ENCODE measurements at places on chromosomes 3 and 15.

DNA sequence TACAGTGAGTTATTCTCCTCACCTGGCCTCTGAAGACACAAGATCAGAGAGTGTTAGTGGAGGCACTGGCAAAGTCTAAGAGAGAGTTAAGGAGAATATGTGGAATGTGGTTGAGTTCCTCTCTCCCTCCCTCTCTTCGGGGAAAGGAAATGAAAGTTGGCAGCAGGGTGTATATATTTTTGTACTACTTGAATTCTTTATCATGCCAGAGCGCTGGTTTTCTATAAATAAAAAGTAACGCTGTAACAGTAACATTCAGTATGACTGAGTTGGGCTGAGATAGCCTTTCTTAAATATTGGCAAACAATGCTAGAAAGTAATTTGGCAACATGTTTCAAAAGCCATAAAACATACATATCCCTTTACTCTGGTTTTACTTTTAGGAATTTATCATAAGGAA lies 77.5 kb upstream of the TNFAIP8L3 start:
- no peak for DNase-seq

DNA sequence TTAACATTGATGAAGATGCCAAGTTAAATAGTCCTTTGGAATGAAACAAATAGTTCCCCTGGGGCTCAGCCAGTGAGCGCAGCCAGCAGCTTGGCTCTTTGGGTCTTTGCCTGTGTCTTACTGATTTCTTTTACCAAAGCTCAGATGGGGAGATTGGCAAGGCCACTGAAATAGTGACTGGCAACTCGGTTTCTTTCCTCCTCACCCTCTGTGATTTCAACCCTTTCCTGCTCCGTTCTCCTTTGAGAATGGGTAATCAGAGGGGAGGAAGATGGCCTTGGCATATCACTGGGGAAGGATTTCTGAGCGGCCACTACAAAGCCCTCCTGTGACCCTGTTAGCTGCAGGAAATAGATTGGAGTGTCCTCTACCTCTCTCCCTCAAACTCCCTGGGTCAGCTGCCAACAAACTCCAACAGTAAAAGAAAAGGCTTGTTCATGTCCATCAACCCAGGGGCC lies 337.1 kb upstream of the LRRFIP2 start:
- DNase-seq = no peak

GRCh38 chr3:143119974-143120715 lies 574 bp downstream of the CHST2 start:
- DNase-seq = peak; percentile 15

GRCh38 chr3:172601066-172601832 lies 78.0 kb upstream of the TNFSF10 start:
- DNase-seq = no peak

DNA sequence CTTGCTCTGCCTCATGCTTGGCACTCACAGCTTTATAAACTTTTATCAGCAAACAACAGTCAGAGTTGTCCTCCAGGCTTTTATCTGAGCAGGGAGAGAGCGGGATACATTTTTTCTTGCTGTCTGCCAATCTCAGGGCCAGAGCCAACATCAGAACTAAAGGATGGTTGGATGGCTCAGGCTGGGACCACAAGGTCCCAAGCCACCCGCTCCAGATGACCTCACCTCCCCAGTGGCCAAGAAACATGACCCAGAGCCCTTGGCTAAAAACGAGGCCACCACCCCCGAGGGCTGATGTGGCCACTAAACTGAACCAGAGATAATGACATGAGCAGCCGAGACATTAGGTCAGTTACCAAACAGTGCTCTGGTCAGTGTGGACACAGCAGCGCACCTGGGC lies 18.8 kb upstream of the SPATA12 start:
- DNase-seq = no peak

GRCh38 chr3:165614337-165614736 lies 222.9 kb downstream of the BCHE start:
- DNase-seq = no peak

GRCh38 chr3:126355777-126356372 lies 1.3 kb downstream of the KLF15 start:
- DNase-seq = peak; percentile 6

DNA sequence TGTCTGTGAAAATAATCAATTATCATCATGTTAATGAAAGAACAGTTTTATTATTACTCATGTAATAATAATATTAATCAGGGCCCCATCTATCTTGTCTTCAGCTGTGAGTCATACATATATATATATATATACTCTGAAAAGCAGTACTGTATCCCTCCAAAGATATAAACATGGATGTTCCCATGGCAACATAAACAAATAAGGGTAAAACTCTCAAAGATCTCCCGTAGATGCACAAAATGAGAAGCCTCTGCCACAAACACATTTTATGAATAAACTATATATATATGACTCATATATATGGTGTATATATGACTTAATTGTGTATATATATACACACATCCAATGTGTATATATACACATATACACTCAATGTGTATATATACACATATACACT lies 163.8 kb upstream of the ARHGEF26 start:
- DNase-seq = no peak

DNA sequence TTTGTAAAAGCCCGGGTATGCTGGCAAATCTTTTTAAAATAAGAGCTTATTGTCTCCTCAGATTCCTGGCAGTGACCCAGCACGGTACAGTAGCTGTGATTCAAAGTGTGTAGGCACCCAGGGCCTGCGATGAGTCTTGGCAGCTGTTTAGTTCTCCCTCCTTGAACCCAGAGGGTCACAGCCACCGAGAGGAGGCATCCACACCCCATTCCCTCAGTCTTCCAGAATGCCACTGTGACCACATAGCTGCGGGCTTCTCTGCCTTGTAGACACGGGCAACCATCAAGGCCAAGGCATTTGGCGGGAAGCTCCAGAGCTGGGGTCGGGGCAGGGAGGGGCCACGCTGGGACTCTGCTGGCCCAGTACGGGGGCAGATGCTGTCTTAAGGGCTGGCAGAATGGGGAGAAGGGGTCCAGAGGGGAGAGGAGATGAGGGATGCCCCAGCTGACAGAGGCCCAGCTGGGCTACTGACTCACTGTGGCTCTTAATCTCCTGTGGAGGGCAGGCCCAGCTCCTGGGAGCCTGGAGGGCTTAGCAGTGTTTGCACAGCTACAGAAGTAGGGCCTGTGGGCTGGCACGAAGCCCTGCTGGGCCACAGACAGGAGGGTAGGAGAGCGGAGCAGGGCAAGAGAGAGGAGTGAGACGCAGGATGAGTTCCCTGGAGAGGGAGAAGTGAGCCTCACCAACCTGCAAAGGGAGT lies 68.8 kb upstream of the DLG1 start:
- DNase-seq = no peak

DNA sequence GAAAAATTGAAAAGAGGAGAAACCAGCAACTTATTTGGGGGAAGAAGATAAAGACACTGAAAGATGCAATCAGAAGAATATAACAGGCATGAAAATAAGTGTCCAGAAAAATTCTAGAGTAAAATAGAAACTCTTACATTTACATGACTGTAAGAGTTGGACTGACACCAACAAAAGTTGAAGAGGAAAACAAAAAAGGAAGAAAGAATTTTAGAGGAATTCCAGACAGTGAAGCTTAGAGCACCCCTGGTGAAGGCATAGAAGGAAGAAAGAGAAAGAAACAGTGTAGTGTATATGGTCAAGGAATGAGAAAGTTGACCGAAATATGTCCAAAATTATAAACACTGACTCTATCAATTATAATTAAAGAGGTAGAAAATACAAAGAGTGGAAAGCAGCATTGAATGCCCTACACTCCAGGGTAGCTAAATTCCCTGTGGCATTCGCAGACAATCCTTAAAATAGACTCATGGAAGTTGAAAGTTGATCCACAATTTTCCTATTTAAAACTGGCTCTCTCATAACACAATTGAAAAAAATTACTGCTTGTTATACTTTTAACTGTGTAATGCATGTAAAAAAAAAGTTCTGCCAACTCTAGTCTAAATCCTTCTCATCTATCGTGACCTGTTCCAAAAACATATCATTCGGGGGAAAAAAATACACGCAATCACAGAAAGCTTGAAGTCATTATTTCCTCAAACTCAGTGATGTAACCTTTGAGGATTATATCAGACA lies 102.6 kb upstream of the ABI3BP start:
- no peak for DNase-seq

DNA sequence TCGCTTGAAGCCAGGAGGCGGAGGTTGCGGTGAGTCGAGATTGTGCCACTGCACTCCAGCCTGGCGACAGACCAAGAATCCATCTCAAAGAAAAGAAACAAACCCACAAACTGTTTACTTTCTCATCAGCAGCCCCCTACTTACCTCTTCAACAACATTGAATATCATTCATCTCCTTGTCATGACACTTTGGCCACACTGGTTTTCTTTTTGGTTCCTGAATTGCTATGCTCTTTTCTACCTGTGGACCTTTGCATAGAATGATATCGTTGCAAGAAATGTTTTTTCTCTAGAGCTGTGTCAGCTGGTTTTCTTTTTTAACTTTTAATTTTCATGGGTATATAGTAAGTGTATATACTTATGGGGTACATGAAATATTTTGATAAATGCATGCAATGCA lies 82.4 kb downstream of the CD200 start:
- DNase-seq = no peak

GRCh38 chr15:67504796-67505195 lies 16.1 kb upstream of the C15orf61 start:
- DNase-seq = peak; percentile 10

GRCh38 chr3:196652961-196653795 lies 13.7 kb downstream of the NRROS start:
- DNase-seq = peak; percentile 88

DNA sequence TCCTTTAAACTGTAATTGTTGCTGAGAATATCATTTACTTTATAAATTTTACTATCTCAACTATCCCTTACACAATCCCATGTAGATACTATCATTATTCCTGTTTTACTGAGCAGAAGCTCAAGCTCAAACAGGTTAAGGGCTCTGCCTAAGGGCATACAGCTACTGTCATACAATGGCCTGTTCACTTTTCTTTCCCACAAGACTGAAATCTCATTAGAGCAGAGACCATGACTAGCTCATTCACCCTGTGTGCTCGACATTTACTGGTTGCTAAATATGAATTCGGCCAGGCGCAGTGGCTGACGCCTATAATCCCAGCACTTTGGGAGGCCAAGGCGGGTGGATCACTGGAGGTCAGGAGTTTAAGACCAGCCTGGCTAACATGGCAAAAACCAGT lies 1.6 kb upstream of the MESP2 start:
- no peak for DNase-seq

- no peak for DNase-seq
Observed at GRCh38 chr15:28974142-28974541, 88.4 kb downstream of the APBA2 start.

- peak; percentile 48 for DNase-seq
Observed at GRCh38 chr3:104628185-104628789, 738.4 kb upstream of the ALCAM start.

DNA sequence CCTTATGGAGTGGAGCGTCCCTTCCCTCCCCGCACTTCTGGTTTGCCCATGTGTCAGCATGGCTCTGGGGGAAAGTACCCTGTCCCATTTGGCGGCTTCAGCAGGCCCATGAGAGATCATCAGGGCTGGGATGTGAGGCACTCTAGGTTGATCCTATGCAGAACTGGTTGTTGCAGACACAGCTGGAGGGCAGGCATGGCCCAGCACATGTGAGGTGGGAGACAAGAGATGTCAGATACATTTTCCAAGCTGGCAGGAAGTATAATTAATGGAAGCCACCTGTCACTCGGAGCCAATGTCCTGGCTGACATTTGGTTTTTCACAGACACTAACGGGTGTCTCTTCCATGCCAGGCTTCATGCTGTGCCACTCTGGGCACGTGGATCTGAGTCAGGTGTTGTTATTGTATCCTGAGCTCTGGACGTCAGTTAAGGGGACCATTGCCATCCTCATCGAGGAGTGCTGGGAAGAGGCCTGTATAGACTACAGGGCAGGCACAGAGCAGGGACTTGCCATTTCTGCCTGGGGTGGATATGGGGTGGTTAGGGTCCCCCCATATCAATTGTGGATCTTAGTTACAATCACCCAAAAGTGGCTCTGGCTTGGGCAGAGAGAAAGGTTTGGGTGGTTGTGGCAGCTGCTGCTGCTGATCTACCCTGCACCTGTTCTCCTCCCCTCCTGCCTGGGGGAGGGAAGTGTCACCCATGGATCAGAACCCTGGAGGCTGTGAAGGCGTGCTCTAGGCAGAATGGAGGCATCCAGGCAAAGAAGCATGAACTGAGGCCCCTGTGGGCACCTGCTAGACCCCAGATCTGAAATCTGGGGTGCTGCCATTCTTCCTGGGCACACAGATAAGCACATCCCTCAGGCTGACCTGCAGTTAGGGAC lies 140.7 kb downstream of the FBLN2 start:
- no peak for DNase-seq

DNA sequence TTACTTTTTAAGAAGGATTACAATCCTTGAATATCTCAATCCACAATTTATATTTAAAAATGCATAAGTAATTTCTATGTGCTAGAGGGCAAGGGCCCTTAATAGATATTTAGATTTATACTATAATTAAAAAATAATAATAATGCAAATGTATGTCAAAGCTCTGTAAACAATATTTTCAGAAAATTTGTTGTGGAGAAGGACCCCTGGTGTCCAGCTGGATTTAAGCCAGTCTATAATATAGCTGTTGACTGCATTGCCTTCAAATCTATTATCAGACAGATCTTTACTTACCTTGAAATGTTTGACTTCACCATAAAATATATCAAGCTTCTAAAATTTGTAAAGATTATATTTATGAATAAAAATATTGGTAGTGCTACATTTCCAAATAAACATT lies 65.6 kb downstream of the ZBTB20 start:
- DNase-seq = no peak

- no peak for DNase-seq
Observed at GRCh38 chr15:89177116-89177515, 44.3 kb downstream of the RLBP1 start.

DNA sequence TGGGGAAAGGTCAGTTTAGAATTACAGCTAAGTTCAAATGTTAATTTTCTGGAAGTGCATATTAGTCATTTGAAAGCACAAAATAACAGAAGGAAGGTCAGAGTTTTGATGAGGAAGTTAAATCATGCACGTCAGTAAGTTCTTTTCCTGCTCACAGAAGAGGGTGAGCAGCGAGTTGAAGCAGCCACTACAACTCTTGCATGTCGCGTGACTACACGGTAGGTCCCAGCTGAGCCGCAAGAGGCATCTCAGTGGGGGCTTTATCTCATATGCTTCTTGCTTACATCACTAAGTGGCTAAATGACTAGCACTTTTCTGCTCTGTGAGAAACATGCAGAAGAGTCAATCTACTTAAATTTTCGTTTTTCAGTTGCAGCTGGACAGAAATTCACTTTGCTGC lies 21.3 kb upstream of the SEC62 start:
- DNase-seq = peak; percentile 86

DNA sequence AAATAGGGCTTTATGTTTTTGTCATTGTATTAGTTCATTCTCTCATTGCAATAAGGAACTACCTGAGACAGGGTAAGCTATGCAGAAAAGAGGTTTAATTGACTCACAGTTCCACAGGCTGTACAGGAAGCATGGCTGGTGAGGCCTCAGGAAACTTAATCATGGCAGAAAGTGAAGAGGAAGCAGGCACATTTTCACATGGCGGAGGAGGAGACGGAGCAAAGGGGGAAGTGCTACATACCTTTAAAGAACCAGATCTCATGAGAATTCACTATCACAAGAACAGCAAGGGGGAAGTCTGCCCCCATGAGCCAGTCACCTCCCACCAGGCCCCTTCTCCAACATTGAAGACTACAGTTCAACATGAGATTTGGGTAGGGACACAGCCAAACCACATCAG lies 25.6 kb downstream of the CEP63 start:
- no peak for DNase-seq

GRCh38 chr15:47507221-47507985 lies 209.9 kb upstream of the SEMA6D start:
- no peak for DNase-seq

- peak; percentile 21 for DNase-seq
Observed at GRCh38 chr3:117407317-117407716, 697.7 kb downstream of the TUSC7 start.

- peak; percentile 87 for DNase-seq
Observed at GRCh38 chr3:125644036-125645005, 49.0 kb upstream of the OSBPL11 start.

All from inflammatory macrophage treated with lipopolysaccharide for 4 hours (primary cell).